ENCODE measurements at places on chromosomes 6 and 20.

DNA sequence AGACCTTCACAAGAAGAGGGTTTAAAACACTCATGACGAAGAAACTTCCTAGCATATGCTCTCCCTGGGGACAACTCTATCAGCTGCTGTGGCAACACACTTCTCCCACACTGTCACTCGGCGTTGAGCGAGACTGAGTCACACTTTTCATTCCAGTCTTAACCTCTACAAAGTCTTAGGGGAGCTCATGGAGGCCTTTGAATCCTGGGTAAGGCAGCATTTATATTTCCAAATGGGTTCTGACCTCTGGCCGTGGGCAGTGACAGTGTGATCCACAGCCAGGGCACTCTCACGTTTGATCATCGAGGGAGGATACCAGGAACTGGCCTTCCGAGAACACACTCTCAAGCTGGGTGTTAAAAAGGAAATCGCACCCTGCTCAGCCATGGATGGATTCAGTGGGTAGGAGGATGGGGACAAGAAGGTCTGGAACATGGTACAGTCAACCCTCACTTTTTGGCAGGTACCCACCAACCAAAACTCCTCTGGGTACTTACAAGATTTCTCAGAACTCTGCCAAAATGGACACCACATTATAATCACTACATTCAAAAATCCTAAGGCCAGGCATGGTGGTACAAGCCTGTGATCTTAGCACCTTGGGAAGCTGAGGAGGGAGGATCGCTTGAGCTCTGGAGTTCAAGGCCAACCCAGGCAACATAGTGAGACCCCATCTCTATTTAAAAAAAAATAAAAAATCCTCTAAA lies 19.6 kb downstream of the RRBP1 start:
- H3K4me3 ChIP-seq: no peak overlapping the region
- H3K36me3 ChIP-seq: peaks cover 12% of the 10 kb centered on the region
- DNase-seq: no peak
- no peak overlapping the region for H3K27ac ChIP-seq

DNA sequence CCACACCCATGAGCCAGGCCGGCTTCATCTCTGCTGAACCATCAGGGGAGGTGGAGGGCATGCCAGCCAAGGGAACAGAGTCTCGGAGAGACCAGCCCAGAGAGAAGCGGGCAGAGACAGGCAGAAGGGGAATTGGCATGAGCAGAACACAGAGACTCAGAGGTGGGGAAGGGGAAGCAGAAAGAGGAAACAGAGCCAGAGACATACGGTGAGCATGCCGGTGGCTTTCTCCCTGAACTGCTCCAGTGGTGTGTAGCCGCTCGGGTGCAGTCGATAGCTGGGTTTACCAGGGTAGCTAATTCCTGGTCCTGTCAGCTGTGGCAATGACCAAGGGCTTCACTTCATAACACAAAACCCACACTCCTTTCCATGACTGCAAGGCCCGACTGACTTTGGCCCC lies 83.6 kb upstream of the CCDC167 start:
- no peaks in the 10 kb centered on the region for H3K27me3 ChIP-seq
- H3K4me1 ChIP-seq: no peaks in the 10 kb centered on the region
- no peaks in the 10 kb centered on the region for H3K36me3 ChIP-seq
- no peak for DNase-seq
- no peak overlapping the region for H3K27ac ChIP-seq

DNA sequence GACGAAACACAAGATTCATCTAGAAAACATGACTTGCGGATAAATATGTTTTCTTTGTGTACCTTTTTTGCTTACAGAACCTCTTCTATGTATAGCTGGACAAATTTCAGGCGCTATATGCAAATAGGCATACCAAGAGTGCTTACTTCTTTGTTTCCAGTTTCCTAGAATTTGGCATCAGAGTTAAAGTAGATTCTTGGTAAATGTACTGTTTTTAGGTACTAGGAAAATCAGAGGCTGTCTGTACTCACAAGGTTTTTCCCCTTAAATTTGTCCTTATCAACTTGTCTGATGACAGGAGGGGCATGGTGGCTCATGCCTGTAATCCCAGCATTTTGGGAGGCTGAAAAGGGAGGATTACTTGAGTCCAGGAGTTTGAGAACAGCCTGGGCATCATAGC lies 124.9 kb upstream of the TMEM170B start:
- 0 out of 2 replicates have a peak, but pooled peaks cover 4% of the 10 kb centered on the region for H3K36me3 ChIP-seq
- no peaks in the 10 kb centered on the region for H3K27me3 ChIP-seq
- H3K27ac ChIP-seq: no peak overlapping the region
- no peak overlapping the region for H3K4me3 ChIP-seq
- no peaks in the 10 kb centered on the region for H3K4me1 ChIP-seq
- no peak for DNase-seq

DNA sequence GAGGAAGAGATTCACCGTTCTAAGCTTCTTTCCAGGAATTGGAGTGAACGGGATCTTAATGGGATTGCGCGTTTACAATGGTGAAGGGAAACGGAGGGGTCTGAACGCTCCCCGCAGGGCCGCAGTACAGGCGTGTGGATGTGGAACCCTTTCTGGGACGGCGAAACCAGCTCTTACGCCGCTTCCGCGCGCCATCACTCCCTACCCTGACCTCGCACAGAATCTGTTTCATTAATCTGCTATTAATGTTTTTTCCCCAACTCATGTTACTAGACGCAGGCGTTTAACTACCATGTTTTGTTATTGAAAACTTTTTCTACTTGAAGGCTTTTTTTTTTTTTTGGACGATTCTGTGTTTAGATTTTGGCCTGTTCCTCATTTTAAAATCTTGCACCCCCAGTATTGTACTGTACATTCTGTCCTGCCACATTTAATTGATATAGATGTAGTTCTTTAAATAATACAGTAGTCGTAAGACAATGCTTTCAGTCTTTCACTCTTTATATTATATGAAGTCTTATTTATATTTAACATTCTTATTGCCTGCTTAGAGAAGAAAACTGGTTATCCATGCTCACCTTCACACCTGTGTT lies 696 bp upstream of the SUPT3H start:
- H3K27ac ChIP-seq: no peak overlapping the region
- H3K4me3 ChIP-seq: peak overlapping the region; percentile 85
- H3K27me3 ChIP-seq: no peaks in the 10 kb centered on the region
- H3K36me3 ChIP-seq: no peaks in the 10 kb centered on the region
- H3K4me1 ChIP-seq: no peaks in the 10 kb centered on the region
- no peak for DNase-seq

DNA sequence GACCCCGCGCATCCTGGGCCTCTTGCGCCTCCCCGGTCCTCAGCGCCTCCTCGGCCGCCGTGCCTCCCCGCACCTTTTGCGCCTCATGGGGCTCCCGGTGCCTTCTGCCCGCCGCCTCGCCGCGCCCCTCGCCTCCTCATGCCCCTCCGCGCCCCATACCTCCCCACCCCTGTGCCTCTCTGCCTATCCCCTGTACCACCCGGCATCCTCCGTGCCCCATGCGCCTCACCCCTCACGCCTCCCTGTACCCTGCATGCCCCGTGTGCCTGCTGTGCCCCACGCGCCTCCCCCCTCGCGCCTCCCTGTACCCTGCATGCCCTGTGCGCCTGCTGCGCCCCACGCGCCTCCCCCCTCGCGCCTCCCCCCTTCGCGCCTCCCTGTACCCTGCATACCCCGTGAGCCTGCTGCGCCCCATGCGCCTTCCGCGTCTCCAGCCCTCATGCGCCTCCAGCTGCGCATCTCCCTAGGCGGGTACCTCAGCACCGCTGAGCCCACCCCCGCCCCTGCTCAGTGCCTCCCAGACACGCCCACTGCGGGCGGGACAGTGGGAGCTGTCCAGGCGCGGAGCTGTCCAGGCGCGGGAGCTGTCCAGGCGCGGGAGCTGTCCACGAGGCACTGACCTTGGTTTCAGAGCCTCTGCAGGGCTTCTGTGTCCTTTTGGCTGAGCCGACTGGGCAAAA lies 37.1 kb downstream of the IGF2R start:
- peaks cover 1% of the 10 kb centered on the region for H3K4me1 ChIP-seq
- no peak for DNase-seq
- no peak overlapping the region for H3K4me3 ChIP-seq
- no peaks in the 10 kb centered on the region for H3K36me3 ChIP-seq
- no peaks in the 10 kb centered on the region for H3K27me3 ChIP-seq

- no peaks in the 10 kb centered on the region for H3K36me3 ChIP-seq
- no peak overlapping the region for H3K4me3 ChIP-seq
- no peaks in the 10 kb centered on the region for H3K27me3 ChIP-seq
- no peak for DNase-seq
- H3K4me1 ChIP-seq: no peaks in the 10 kb centered on the region
- H3K27ac ChIP-seq: no peak overlapping the region
These were observed 78.6 kb upstream of the AKAP12 start for GRCh38 chr6:151160929-151161757.

GRCh38 chr6:131717836-131718542 lies 7.2 kb upstream of the CTAGE9 start:
- no peak overlapping the region for H3K4me3 ChIP-seq
- H3K27me3 ChIP-seq: no peaks in the 10 kb centered on the region
- no peak for DNase-seq
- H3K27ac ChIP-seq: no peak overlapping the region

- H3K4me3 ChIP-seq: no peak overlapping the region
- H3K27ac ChIP-seq: no peak overlapping the region
- H3K36me3 ChIP-seq: no peaks in the 10 kb centered on the region
- peak; percentile 41 for DNase-seq
These were observed 345.1 kb upstream of the AGPAT4 start for GRCh38 chr6:161618831-161619454.

DNA sequence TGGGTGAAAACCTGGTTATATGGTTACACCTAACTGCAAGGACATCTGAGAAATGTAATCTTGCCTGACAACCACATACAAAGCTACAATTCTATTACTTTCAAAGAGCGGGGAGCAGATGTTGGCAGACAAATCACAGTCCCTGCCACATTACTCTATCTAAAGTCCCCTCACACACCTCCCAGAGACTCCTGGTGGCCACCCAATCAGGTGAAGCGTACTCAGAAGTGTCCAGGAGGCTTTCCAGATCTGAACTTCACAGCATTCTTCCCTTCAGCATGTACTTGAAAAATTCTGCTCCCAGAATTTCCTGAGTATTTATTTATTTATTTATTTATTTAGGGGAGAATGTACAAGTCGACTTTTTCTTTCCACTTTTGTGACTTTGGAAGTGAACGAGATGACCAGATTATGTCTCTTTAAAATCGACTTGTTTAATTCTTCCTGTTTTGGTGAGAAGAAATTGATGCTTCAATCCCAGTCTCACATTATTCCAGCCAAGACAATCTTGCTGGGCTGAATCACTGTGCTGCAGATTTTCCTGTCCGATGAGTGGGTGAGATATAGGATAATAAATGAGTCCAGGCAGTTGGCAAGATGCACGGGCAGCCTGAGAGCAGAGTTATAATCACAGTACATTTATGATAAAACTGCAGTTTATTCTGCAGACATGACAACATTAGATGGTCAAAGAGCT lies 46.9 kb upstream of the POPDC3 start:
- no peaks in the 10 kb centered on the region for H3K4me1 ChIP-seq
- H3K4me3 ChIP-seq: no peak overlapping the region
- no peak for DNase-seq
- no peaks in the 10 kb centered on the region for H3K36me3 ChIP-seq

DNA sequence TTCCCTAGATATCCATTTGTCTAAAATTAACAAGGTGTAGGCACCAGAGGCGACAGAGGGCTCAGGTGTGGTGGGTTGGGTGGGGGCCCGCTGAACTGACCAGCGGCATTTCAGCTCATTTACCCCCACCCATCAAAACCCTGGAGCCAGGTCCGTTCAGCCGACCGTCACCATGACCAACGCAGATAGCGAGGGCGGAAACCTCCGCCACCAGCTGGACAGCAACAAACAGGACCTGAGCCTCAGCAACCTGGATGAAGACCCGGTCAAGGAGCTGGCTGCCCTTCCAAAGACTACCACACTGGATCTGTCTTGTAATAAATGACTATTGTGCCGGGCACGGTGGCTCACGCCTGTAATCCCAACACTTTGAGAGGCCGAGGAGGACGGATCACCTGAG lies 120.8 kb upstream of the LGSN start:
- no peaks in the 10 kb centered on the region for H3K36me3 ChIP-seq
- no peak overlapping the region for H3K4me3 ChIP-seq
- no peaks in the 10 kb centered on the region for H3K27me3 ChIP-seq
- H3K27ac ChIP-seq: no peak overlapping the region

GRCh38 chr6:19712998-19713397 lies 124.2 kb upstream of the ID4 start:
- no peaks in the 10 kb centered on the region for H3K4me1 ChIP-seq
- H3K4me3 ChIP-seq: no peak overlapping the region
- no peak for DNase-seq
- H3K27me3 ChIP-seq: no peaks in the 10 kb centered on the region

- H3K4me1 ChIP-seq: no peaks in the 10 kb centered on the region
- H3K27ac ChIP-seq: no peak overlapping the region
- DNase-seq: no peak
- no peak overlapping the region for H3K4me3 ChIP-seq
- H3K36me3 ChIP-seq: no peaks in the 10 kb centered on the region
These were observed 25.7 kb downstream of the DTD1 start for GRCh38 chr20:18613553-18613952.

GRCh38 chr6:97077380-97077779 lies 152.9 kb downstream of the KLHL32 start:
- H3K36me3 ChIP-seq: no peaks in the 10 kb centered on the region
- H3K27ac ChIP-seq: no peak overlapping the region
- no peaks in the 10 kb centered on the region for H3K27me3 ChIP-seq
- no peak overlapping the region for H3K4me3 ChIP-seq
- H3K4me1 ChIP-seq: no peaks in the 10 kb centered on the region

DNA sequence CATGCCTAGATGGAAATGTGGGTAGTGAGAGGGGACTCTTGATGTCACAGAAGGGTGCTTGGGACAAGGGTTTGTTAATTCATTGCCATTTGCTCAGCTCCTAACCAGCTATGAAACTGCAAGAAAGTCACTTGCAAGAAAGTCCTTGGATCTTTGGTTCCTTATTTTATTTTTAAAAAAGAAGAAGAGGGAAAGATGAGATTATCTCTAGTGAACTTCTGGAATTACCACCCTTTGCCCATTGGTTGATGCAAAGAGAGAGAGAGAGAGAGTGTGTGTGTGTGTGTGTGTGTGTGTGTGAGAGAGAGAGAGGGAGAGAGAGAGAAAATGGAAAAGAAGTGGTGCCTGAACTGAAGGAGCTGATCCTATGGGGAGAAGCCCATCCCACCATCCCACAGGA lies 4.6 kb upstream of the SFT2D1 start:
- H3K27ac ChIP-seq: no peak overlapping the region
- no peaks in the 10 kb centered on the region for H3K36me3 ChIP-seq
- no peak for DNase-seq
- no peak overlapping the region for H3K4me3 ChIP-seq
- H3K27me3 ChIP-seq: no peaks in the 10 kb centered on the region
- H3K4me1 ChIP-seq: no peaks in the 10 kb centered on the region

- DNase-seq: no peak
- H3K4me3 ChIP-seq: no peak overlapping the region
- no peaks in the 10 kb centered on the region for H3K27me3 ChIP-seq
- H3K4me1 ChIP-seq: no peaks in the 10 kb centered on the region
- no peak overlapping the region for H3K27ac ChIP-seq
- no peaks in the 10 kb centered on the region for H3K36me3 ChIP-seq
These were observed 67.0 kb downstream of the THBS2 start for GRCh38 chr6:169186496-169187169.

DNA sequence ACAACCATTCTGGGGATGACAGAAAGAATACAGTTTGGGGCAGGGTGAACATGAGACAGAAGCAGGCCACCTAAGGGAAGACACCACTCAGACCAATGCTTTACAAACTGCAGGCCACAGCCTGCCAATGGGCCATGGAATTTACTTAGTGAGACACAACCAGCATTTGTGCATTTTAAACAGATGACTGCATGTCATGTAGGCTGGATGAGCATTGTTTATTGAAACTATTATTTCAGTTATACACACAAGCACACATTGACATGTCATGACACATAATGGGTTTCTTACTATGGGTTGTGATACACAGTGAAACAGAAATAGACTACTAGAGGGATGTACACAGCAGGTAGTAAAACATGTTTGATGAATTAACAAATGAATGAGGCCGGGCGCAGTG lies 8.0 kb downstream of the PGM3 start:
- H3K27me3 ChIP-seq: no peaks in the 10 kb centered on the region
- H3K36me3 ChIP-seq: peaks cover 11% of the 10 kb centered on the region
- H3K27ac ChIP-seq: no peak overlapping the region
- H3K4me1 ChIP-seq: no peaks in the 10 kb centered on the region
